ENCODE measurements at places on chromosomes 4 and X.

DNA sequence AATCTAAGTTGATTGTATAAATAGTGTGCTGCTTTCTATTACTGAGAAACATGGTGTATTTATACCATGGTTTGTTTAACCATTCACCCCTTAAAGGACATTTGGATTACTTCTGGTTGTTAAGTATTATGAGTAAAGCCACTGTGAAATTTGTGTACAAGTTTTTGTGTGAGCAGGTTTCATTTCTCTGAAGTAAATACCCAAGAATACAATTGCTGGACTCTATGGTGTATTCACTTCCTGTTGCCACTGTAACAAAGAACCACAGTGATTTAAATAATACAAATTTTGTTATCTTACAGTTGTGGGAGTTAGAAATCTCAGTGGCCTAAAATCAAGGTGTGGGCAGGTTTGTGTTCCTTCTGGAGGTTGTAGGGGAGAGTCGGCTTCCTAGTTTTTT lies 869.6 kb downstream of the CCSER1 start:
- DNase-seq = no peak

GRCh38 chr4:109359040-109359646 lies 56.7 kb upstream of the COL25A1 start:
- DNase-seq = no peak

DNA sequence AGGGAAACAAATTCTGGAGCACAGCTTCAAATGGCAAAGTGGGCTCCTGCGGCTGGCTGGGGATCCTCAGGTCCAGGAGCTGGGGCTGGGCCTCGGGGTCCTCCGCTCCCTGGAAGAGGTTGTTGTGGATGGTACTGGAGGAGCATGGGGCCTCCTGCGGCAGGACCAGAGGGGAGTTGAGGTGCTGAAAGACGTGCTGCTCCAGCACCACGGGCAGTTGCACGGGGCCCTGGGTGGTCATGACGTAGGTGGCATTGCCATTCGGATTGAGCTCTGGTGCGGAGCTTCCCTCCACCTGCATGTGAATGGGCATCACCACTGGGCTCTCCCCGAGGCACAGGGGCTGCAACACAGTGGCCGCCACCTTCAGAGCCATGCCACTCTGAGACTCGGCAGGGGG lies 59.7 kb downstream of the RAI2 start:
- no peak for DNase-seq

DNA sequence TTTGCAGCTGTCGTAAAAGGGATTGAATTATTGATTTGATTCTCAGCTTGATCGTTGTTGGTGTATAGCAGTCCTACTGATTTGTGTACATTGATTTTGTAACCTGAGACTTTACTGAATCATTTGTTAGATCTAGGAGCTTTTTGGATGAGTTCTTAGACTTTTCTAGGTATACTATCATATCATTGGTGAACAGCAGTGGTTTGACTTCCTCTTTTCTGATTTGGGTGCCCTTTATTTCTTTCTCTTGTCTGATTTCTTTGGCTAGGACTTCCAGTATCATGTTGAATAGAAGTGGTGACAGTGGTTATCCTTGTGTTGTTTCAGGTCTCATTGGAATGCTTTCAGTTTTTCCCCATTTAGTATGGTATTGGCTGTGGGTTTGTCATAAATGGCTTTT lies 8.4 kb downstream of the APOOL start:
- no peak for DNase-seq

- no peak for DNase-seq
Observed at GRCh38 chr4:98779088-98779487, 120.7 kb upstream of the TSPAN5 start.

- no peak for DNase-seq
Observed at GRCh38 chr4:169005453-169006099, 4.5 kb downstream of the CBR4 start.

GRCh38 chr4:46442963-46443362 lies 53.0 kb upstream of the GABRA2 start:
- DNase-seq = no peak

DNA sequence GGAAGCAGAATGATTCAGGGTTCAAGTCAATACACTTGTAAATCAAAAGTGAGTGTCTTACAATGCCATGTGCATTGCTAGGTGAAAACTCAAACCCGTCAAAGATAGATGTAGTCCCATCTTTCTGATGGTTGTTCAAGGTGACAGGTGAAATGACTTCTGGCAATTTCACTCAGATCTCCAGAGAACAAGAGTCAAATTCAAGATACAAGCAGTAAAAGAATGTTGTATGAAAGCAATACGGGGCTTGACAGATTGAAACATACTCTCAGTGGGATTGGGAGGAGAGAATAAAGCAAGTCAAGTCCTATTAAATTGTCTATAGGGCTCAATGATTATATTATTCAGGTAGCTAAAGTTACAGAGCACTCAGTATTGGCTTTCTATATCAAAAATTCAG lies 105.1 kb upstream of the ANXA10 start:
- DNase-seq = no peak

- DNase-seq = no peak
Observed at GRCh38 chr4:46874811-46875210, 34.2 kb downstream of the COX7B2 start.

GRCh38 chrX:124208660-124209059 lies 123.8 kb upstream of the TEX13D start:
- DNase-seq = no peak

- no peak for DNase-seq
Observed at GRCh38 chrX:112844250-112844649, 3.6 kb upstream of the AMOT start.

GRCh38 chr4:36772154-36772516 lies 472.4 kb upstream of the NWD2 start:
- no peak for DNase-seq

DNA sequence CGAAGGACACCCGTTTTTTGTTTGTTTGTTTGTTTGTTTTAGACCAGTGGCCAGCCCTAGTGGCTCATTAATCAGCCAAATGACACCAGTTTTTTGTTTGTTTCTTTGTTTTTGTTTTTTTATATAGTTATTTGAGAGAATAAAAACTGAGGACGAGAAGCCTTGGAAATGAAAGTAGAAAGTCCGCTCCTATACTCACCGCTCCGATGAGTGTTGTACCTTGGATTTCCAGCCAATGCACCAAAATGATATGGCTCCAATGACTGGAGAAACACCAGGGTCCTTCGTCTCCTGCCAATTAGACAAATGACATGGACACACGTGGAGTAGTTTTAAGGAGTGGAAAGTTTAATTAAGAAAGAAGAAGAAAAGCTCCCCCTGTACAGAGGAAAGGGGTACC lies 87.9 kb downstream of the ZXDA start:
- no peak for DNase-seq

- no peak for DNase-seq
Observed at GRCh38 chr4:139773560-139774318, 108.1 kb downstream of the MGST2 start.

DNA sequence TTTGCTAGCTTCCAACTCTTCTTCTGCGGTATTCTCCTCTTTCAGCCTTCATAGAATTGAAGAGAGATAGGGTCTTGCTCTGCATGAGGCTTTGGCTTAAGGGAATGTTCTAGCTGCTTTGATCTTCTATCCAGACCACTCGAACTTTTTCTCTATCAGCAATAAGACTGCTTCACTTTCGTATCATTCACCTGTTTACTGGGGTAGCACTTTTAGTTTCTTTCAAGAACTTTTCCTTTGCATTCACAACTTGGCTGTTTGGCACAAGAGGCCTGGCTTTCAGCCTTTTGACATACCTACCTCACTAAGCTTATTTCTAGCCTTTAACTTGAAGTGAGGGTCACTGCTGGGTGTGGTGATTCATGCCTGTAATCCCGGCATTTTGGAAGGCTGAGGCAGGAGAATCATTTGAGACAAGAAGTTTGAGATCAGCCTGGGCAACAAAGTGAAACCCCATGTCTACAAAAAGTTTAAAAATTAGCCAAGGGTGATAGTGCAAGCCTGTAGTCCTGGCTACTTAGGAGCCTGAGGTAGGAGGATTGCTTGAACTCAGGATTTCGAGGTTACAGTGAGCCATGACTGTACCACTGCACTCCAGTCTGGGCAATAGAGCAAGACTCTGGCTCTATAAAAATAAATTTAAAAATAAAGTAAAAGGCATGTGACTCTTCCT lies 47.1 kb upstream of the HPGDS start:
- DNase-seq = no peak

GRCh38 chrX:77502951-77503525 lies 55.8 kb downstream of the FGF16 start:
- DNase-seq = peak; percentile 62

DNA sequence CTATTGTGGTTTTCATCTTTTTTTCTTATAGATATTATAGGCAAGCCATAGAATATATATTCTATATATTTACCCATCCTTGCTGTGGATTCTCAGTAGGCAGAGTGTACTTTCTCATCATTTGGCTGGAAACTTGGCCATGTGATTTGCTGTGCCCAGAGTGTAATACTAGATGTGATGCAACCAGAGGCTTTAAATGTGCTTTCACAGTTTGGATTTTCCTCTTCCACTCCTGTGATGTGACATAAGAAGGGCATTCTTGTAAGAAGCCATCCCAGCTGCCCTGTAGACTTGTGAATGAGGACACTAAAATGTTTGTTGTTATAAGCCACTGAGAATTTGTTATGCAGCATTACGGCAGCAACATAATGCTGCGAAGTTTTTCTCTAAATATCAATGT lies 10.4 kb upstream of the HPGDS start:
- DNase-seq = no peak

- DNase-seq = no peak
Observed at GRCh38 chr4:26362745-26363439, 42.1 kb downstream of the RBPJ start.

GRCh38 chrX:40962793-40963407 lies 122.3 kb upstream of the USP9X start:
- no peak for DNase-seq

DNA sequence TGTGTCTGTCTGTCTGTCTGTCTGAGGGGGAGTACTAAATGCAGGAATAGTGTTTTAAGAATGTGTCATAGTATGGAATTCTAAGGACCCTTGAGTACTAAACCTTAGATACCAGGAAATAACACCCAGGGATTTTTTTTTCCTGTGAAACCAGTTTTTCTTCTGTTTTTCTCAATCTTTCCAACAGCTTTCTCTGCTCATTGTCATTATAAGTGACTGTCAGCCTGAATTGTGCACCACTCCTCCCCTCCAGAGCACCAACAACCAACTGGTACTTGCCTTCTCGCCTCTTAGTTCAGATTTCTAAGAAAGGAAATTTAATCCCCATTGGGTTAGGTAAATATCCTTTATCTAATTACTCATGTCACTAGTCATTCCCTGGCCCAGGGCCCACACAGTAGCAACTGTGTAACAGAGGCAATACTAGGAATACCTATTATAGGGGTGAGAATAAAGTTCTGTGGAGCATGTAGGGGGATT lies 320.6 kb downstream of the ADGRL3 start:
- no peak for DNase-seq

GRCh38 chr4:150593996-150594395 lies 12.0 kb downstream of the MAB21L2 start:
- DNase-seq = peak; percentile 67

- DNase-seq = no peak
Observed at GRCh38 chr4:120693816-120694215, 228.7 kb downstream of the PRDM5 start.

- DNase-seq = no peak
Observed at GRCh38 chr4:169121861-169122382, 111.9 kb upstream of the CBR4 start.

DNA sequence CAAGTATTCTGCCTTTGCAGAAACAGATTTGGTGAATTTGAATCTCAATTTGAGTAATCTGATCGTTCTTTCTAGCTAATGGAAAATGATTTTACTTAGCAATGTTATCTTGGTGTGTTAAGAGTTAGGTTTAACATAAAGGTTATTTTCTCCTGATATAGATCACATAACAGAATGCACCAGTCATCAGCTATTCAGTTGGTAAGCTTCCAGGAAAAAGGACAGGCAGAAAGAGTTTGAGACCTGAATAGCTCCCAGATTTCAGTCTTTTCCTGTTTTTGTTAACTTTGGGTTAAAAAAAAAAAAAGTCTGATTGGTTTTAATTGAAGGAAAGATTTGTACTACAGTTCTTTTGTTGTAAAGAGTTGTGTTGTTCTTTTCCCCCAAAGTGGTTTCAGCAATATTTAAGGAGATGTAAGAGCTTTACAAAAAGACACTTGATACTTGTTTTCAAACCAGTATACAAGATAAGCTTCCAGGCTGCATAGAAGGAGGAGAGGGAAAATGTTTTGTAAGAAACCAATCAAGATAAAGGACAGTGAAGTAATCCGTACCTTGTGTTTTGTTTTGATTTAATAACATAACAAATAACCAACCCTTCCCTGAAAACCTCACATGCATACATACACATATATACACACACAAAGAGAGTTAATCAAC lies 15.3 kb downstream of the PLP1 start:
- no peak for DNase-seq

DNA sequence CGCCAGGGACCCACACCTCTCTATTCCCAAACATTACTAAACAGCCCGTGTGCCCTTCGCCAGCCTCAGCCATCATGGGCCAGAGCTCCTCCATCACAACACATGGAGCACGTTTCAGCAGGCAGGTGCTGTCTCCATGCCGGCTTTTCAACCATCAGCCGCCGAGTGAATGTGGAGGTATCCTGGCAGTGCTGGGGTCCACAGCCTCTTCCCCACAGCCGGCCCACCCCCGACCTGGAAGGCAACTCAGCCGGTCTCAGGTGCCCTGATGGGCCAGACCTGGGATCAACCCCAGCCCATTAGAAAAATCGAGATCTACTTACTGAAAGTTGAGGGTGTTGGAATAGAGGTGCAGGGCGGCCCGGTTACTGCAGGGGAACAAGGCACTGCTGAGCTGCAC lies 3.1 kb downstream of the NAA10 start:
- DNase-seq = no peak

GRCh38 chrX:7216981-7217587 lies 69.1 kb upstream of the PUDP start:
- DNase-seq = no peak

DNA sequence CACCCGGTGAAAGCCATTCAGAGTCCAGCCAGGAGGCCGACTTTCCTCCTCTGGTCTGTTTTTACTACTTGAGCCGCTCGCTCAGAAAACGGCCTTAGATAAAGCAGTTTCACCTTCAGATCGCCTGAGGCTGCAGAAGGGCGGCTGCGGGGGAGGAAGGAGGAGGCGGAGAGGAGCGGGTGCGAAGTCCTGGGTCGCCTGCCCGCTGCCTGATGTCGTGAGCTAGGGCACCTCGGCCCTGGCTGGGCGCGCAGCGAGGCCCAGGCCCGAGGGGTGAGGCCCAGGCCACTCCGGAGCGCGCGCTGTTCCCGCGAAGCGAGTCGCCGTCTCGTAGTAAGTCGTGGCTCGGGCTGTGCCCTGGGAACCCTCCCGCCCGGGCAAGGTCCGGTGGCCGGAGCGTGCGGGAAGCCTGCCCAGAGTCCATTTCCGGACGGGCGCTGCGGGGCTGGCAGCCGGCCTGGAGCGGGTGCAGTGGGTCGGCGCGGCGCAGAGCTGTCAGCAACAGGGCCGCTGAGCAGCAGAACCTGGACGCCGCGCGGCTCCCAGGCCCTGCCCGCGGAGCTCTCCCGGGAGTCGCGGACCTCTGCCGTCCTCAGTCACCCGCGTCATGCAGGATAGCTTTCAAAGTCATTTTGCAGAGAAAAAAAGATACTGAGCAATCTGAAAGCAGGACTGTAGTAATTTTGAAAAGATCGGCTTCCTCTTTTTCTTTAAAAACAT lies 18.6 kb downstream of the TRIM2 start:
- peak; percentile 31 for DNase-seq

- no peak for DNase-seq
Observed at GRCh38 chr4:2065106-2065930, 6.2 kb downstream of the NAT8L start.

All from NCI-H1417 (cell line).